Sigmoid colon (tissue), 7 donors: ENCODE measurements at places on chromosomes 12 and 14. TPM values are rescaled to one million over a fixed set of nuclear protein-coding genes. Genes with fewer than 3 reads are reported as not detected.

The CISTR gene
- not detected for total RNA-seq

The GLS2 gene
- total RNA-seq = 3.5 TPM

The RFX4 gene
- total RNA-seq = not detected

The JAG2 gene
- total RNA-seq = 3.9 TPM

The PTPRB gene
- 16.3 TPM for total RNA-seq

The SIX1 gene
- not detected for total RNA-seq

The RNU4-1 gene
- total RNA-seq = under 0.01 TPM

The KRT74 gene
- not detected for total RNA-seq

The COQ5 gene
- 25.7 TPM for total RNA-seq
